RPMI8226 (cell line): ENCODE measurements at places on chromosomes 16 and 17.

GRCh38 chr17:14755002-14755401 is 454.1 kb downstream of the HS3ST3B1 start:
- no peak for DNase-seq

GRCh38 chr17:69709441-69709840 is 294.9 kb downstream of the MAP2K6 start:
- DNase-seq = no peak

GRCh38 chr16:81748476-81749198 is 30.5 kb upstream of the PLCG2 start:
- no peak for DNase-seq

DNA sequence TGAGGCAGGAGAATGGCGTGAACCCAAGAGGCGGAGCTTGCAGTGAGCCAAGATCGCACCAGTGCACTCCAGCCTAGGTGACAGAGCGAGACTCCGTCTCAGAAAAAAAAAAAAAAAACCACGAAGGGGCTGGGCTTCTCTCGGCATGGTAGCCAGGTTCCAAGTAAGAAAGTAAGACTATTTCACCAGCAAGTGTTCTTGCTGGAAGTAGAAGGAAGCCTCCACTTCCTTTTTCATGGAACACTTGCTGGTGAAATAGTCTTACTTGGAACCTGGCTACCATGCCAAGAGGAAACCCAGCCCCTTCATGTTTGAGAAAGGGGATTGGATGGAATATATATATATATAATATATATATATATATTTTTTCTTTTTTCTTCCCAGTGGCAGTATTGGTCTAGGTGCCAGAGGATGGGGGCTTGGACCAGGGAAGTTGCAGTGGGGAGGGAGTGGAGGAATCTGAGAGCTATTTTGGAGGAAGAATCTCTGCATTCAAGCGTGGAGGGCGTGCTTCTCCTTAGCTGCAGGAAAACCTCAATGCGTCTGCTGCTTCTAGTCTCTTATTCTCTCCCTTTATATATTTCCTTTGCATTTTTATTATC is 7.2 kb upstream of the N4BP1 start:
- no peak for DNase-seq

DNA sequence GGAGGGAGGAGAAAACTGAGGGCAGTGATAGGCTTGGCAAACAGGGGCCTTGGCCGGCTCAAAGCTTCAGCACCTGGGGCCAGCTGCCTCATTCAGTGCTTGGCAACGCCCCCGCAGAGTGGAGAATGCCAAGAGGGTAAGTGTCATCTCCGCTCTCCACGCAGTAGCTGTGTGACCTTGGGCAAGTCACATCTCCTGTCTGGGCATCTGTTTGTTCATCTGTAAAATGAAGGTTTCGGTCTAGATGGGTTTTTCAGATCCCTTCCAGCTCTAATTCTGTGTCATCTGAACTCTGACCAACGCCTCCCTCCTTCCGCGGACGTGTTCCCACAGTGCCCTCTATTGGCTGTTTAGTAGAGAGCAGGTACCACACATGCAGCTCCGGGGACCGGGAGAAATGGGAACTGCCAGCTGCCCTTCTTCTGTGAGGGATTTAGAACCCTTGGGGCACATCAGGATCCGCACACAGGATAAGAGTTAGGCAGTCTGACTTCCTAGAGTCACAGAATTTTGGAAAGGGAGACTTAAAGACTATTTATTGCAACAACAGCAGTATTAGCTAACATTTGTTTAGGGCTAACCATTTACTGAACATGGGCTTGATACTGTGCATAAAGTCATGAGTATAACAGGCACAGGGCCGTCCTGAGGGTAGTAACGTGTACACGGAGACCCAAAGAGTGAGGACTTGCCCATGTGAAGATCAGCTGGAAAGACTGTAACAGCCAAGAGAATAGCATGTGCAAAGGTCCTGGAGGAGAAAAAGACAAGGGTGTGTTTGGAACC is 26.8 kb downstream of the GP2 start:
- DNase-seq = peak; percentile 68

GRCh38 chr16:1424028-1424427 is 3.5 kb upstream of the UQCC4 start:
- DNase-seq = no peak
